ENCODE measurements at places on chromosomes 7 and 10.

- DNase-seq, result no peak
Measured at GRCh38 chr7:41861642-41862041, 158.8 kb upstream of the INHBA start.

- DNase-seq, result no peak
Measured at GRCh38 chr10:24700948-24701347, 22.7 kb downstream of the ARHGAP21 start.

DNA sequence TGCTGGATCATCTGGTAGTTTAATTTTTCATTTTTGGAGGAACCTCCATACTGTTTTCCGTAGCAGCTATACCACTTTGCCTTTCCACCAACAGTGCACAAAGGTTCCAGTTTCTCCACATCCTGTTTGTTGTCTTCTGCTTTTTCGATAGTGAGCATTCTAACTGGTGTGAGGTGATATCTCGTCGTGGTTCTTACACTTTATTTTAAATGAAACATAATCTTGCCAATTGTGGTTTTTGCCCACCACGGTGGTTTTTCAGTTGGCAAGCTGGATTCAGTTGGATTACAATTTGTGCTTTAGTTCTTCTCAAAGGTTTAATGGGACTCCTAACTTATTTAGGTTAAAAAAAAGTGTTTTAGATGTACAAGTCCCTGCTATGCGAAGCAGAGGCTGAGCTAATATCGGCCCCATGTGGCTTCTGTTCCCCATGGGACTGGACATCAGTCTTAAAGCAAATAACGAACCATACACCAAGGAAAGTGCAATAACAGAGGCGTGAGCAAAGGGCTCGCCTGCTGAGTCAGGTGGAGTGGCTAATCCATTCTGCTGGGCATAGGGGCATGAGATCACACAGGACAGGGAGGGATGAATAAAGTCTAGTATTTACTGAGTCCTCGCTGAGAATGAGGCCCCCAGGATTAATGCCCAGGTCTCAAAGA is 153.6 kb downstream of the AOAH start:
- no peak for DNase-seq

DNA sequence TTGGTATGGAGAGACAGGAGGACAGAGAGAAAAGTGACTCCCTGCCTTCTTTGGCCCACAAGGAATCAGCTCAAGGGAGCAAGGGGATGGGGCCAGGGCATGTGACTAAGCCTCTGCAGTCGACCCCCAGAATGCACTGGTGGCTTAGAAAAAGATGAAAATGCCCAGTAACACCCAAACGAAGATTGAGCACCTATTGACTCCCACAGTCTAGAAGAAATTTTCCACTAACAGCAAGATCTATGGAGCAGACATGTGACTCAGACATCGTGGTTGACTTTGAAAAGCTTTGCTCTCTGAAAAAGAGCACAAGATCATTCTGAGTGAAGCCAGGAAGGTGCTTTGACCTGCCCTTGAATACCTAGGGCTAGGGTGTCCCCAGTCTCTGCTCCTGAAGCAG is 586.0 kb downstream of the CALN1 start:
- DNase-seq, result no peak

DNA sequence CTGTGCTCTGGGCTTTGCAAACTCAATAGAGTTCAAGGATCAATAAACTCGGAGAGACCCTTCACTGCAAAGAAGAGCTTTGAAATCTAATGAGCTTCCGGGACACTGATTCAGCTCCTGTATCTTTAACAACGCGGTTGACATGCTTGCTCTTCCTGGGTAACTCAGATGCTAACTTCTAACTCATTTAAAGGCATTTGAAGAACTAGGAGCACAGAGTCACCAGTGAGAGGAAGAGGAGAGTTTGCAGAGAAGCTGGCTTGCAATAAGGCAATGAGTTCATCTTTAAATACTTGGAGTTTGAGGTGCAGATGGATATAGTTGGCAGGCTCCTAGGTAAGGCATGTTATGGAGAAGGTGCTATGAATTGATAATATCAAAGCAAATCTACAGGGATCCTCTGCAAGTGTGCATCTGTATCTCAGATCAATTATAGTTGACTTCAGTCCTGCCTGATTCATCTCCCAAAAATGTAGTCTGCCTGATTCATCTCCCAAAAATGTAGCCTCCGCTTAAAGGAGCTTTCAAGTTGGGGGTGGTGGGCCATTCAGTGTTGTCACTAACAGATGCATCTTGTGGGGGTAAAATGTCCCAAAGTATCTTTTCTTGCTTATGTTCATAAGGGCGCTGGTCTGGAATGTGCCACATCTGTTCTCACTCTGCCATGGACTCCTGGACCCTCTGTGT is 182.5 kb upstream of the PRSS58 start:
- DNase-seq, result no peak

GRCh38 chr7:41182782-41183181 is 520.1 kb downstream of the INHBA start:
- DNase-seq, result no peak

- DNase-seq, result no peak
Measured at GRCh38 chr10:86686972-86687371, 18.7 kb downstream of the LDB3 start.

- no peak for DNase-seq
Measured at GRCh38 chr7:128453836-128454804, 1.6 kb upstream of the HILPDA start.

- no peak for DNase-seq
Measured at GRCh38 chr7:2792856-2793487, 51.1 kb downstream of the GNA12 start.

- DNase-seq, result no peak
Measured at GRCh38 chr7:48710995-48711394, 213.4 kb upstream of the CDC14C start.

GRCh38 chr7:13933536-13933935 is 55.9 kb downstream of the ETV1 start:
- DNase-seq, result no peak

DNA sequence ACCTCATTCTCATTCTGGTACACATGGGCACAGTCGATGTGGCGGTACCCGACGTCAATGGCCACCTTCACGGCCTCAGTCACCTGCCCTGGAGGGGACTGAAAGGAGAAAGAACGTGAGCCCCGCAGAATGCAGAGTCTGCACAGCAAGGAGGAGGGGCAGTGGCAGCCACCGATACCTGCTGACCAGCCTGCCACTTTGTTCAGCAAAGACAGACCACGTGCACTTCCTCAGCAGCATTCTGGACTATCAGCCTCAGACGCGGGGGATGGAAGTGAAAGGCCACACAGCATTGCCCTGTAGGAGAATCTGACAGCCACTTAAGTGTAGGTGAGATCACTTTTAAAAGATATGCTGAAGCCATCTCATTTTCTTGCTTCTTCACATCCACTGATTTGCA is 7.2 kb downstream of the AKR1B1 start:
- DNase-seq, result no peak

DNA sequence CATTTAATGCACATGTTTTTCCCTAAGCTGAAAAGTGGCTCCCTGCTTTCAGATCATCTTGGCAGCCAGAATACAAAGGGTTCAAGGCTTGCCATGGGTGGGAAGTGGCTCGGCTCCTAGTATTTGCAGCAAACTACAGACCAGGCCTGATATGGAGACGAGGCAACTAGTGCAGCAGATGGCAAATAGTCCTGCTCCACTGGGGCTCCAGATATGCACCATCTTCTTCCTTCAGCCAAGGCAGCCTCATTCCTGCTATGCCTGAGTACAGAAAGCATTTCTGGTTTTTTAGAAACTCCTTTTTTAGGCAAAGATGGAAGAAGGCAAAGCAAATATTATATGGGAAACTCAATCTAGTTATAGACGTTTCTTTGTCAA is 23.9 kb downstream of the LRRC4 start:
- no peak for DNase-seq

DNA sequence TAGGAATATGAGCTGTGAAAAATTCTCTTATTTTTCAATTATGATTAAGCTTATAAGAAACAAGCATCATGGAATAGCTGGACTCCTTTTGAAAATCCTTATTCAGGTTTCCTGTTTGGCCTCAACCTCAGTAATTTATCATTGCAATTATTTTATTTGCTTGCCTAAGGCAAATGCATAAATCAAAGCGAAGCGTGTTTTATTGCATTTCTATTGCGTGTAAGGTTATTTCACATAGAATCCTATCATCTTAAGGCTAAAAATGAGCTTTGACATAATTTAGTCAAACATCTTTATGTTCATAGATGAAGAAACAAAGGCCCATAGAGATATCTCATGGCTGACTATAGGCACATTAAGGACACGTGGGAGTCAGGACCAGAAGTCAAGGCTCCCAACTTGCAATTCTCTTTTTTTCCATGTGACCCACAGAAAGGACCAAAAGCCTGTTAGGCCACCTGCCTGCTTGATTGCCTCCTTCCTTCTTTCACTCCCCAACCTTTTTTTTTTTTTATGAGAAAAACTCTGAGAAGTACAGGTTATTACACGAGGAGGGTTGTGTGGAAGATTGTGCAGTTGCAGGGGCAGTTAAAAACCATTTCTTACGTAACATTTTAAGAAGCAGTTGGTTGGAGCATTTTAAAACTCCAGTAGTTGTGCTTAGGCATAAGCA is 261.0 kb downstream of the HDAC9 start:
- DNase-seq, result no peak

DNA sequence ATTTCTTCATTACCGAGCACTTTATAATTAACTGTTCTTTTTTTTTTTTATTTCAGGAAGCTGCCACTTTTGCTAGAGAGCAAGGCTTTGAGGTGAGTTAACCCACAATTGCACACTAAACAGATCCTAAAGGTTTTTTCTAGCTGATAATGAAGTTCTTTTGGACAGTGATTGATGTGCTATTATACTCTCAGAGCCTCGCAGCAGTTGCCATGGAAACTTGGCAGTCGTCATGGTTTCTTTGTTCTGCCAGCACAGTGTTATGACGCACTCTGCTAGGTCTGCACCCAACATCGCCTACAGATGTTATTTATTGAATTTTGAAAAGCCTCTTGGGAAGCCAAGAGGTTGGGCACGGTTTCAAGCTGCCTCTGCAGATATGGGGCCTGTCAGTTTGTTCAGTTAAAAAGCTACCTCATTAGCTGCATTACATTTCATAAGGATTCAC is 237.2 kb upstream of the KAT6B start:
- peak; percentile 63 for DNase-seq

GRCh38 chr10:63241841-63242281 is 108.7 kb downstream of the NRBF2 start:
- DNase-seq, result no peak

DNA sequence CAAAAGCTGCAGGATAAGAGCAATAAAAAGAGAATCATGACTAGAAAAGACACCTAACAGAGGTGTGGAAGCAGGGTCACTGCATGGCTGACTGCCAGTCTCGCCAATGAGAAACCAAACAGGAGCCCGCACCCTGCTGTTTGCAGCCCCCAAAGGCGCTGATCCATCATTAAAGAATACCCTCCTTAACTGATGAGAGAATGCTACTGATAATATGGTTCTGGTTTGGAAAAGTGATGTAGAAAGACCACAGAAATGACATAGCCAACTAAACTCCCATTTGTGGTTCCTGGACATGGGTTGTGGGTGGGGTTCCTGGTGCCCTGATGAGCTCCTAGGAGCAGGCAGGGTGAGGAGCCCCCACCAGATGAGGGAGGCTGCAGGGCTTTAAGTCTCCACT is 207.4 kb downstream of the TNS3 start:
- no peak for DNase-seq

DNA sequence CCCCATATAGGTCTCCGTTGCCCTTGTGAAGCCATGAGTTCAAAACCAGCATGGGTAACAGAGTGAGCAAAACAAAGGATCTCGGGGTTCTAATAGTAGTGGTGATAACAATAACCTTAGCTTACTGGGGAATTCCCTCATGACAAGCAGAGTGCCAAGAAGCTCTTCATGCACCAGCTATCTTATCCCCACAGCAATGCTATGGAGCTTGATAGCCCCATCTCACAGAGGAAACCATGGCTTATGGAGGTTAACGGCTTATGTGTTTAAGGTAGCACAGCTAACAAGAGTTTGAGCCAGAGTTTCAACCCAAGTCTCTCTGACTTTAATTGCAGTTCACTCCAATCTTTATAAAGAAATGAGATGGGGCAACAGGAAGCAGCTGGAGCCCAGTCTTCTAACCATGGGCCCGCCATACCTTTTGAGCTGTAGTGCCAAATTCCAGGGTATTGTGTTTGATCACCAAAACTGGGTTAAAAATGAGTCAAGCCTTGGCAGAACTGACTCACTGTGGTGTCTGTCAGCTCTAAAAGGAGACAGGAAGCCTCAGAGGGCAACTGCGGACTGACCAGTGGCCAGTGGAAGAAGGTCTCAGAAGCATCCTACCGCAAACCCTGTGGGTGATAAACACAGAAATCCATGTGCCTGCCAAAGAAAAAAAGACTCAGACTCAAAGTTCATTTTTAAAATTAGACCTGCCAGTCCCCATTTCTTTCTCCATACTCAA is 16.5 kb upstream of the PLAU start:
- DNase-seq, result no peak

GRCh38 chr7:95863623-95864022 is 91.3 kb downstream of the DYNC1I1 start:
- no peak for DNase-seq

DNA sequence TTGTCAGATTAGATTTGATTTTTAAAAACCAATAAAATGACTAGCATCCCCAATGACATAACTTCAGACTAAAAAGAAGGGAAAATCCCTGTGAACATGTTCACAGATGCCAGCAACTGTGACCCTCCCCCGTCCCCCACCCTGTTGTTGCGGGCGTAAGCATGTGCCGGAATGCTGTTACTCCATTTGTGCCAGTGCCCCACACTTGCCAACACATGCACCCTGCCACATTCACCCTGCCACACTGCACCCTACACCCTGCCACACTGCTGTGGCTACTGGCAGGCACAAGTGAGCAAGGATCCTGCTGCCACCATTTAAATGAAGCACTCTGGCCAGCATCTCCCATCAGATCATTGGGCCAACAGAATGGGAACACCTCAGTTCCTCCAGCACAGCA is 540.2 kb downstream of the GRID1 start:
- no peak for DNase-seq

- DNase-seq, result no peak
Measured at GRCh38 chr10:36141856-36142560, 499.9 kb upstream of the FZD8 start.

DNA sequence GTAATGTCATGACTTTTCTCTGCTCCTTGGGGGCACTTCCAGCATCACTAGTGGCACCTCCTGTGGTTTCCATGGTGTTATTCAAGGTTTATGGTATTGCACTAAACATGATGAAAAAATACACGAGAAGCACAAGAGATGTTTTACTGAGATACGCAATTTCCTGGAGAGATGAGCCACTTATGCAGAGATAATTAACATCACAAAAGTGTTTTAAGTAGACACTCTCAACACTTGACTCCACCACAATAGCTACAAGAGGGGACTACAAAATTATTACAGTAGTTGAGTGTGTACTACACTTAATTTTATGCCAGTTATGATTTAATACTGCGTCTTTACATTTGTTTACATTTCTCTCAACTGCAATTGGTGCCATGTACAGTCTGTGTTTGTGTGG is 906.7 kb downstream of the DNAJB9 start:
- DNase-seq, result no peak

All from stimulated activated CD8-positive, alpha-beta memory T cell treated with anti-CD3 and anti-CD28 coated beads, Interleukin-7, amount 100 ng/mL, for 1 hour (primary cell).